ENCODE measurements at places on chromosomes 2 and 18. TPM values are rescaled to one million over a fixed set of nuclear protein-coding genes. Genes with fewer than 3 reads are reported as not detected.

INHA gene
- total RNA-seq = 0.46 TPM

GDF7 gene
- total RNA-seq = 2.0 TPM

PIEZO2 gene
- 9.8 TPM for total RNA-seq

LRP2 gene
- total RNA-seq = not detected

TUBA4B gene
- total RNA-seq = not detected

ERMN gene
- 2.2 TPM for total RNA-seq

DIPK1C gene
- 0.34 TPM for total RNA-seq

DNA sequence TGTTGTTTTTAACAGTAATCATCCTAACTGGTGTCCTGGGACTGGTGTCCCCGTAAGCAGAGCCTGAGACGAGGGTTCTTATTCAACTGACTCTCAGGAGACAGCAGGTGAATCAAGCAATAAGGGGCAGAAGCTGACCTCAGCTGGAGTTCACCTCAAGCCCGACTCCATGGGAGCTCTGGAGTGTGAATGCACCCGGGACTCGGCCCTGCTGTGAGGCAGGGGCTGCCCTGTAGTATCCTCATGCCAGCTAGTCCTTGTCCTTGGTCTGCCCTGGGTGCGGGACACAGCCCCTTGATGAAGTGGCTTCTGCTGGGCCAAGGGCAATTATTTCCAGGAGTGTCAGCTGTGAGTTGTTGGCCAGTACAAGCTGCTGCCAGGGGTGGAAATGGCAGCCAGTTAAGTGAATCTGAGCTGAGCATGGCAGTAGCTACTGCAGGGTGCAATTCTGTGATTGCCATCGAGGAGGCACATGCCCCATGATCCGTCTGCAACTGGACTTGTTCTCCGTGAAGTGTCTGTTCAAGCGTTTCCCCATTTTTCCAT is 54.9 kb upstream of the OTOS start:
- DNase-seq = peak; percentile 34

GRCh38 chr2:177172034-177172880 is 40.3 kb upstream of the HNRNPA3 start:
- DNase-seq = no peak

DNA sequence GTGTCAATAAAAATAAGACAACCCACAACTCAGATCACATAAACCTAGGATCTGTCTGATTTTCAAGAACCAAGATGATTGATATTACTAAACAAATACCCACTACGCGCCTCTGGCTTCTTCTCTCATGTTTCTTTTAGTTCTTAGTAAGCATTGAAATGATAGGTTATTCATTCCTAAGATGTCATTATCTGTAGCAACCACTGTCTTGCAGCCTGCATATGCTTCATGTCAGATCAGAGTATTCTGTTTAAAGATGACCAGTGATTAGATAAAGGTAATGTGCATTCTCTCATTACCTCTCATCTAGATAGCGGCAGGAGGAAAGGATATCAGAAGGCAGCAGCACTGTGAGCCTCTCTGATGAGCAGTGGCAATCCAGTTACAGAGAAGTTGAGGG is 112.9 kb downstream of the SLC8A1 start:
- DNase-seq = no peak

- DNase-seq = no peak
Observed at GRCh38 chr2:200777275-200777674, 34.4 kb upstream of the BZW1 start.

GRCh38 chr2:186205254-186205911 is 280.7 kb upstream of the ZC3H15 start:
- DNase-seq = no peak

GRCh38 chr2:95260028-95261023 is 13.9 kb upstream of the PROM2 start:
- peak; percentile 68 for DNase-seq

DNA sequence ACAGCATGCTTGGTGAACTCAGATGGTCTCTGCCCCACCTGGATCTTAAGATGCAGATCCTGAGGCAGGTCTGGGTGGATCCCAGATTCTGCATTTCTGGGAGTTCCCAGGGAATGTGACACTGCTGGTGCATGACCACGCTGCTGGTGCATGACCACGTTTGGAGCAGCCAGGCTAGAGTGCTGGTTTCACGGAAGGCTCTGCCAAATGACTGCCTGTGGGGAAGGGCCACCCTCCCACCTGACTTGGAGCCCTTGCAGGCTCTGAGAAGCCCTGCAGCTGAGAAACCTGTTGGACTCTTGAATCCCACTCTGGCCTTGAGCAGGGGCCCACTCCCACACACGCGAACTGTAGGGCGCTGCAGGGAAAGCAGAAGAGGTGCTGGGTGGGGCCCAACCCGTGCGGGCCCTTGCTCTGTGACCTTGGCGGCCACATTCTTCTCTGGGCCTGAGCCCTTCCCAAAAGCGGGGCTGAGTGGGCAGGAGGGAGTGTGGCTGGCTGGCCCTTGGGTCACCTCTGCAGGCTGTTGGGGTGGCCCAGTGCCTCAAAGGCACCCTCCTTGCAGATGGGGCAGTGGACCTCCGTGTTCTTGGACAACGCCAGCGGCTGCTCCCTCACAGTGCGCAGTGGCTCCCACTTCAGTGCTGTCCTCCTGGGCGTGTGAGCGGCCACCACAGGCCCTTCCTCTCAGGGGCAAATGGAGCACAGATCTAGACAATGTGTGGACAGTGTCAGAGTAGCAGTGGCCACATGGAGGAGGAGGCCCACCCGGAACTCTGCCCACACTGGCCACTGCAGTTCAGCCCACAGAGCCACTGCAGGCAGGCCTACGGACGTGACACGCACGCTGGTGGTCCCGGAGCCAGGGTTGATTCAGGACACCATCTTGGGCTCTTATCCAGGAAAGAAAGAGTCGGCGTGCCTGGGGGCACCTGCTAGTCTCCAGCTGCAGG is 7.9 kb downstream of the ERFE start:
- DNase-seq = peak; percentile 69

DNA sequence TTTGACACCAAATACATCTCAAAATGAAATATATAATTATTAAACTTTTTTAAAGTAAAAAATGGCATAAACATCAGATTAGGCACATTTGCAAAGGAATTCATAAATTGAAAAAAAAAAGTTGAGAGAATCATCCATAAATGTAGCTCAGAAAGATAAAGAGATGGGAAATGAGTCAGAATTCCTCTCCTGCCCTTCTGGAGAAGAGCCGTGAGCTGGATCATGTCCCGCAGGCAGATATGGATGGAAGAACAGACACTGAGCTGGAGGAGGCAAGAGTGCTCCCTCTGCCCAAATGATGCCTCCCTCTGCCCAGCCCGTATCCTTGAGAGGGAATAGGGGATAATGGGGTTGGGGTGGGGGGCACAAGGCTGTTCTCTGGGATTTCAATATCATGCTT is 190.9 kb downstream of the TFCP2L1 start:
- DNase-seq = peak; percentile 14

DNA sequence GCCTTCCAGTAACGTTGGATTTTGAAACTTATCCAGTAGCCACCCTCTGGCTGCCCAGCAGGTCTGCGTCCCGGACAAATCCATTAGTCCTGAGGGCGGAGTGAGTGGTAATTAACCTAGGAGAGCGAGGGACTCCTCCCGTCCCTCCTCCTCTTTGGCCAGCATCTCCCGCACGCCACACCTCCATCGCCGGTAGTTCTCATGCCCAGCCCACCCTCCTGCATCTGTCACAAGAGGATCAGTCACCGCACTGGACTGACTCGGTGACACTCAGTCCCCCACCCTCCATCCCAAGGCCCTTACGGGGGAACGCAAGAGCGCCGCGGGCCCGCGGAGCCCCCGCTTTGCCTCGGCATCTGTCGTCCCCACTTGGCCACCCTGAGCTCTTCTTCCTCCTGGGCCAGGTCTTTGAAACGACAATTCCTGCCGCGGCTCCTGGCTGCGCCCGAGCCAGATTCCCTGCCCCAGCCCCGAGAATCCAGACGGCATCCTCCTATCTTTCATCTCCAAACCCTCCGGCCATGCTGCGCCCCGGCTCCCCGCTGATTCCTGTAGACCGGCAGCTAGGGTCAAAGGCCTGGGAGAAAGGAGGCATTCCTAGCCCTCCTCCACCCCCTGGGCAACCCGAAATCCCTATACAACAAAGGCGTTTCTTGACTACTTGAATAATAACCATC is 77.5 kb downstream of the EIF2AK3 start:
- DNase-seq = no peak

GRCh38 chr2:64629875-64630274 is 23.8 kb downstream of the SERTAD2 start:
- no peak for DNase-seq

DNA sequence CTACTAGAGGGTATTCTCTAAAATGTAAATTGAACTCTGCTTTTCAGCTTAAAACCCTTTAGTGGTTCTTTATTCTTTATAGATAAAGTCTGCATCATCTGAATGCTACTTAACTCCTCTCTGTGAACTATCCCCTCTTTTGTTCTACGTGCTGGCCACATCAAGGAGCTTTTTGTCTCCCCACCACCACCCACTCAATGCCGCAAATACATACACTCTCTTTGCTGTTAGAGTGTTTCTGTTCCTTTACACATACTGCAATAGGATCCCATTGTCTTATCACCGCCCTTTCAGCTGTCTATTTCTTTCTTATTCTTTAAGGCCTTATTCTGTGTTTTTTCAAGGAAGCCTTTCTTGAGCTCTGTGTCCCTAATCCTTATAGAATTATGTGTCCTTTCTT is 83.3 kb downstream of the EML4 start:
- DNase-seq = no peak

GRCh38 chr18:32975163-32975436 is 202.3 kb upstream of the KLHL14 start:
- no peak for DNase-seq

DNA sequence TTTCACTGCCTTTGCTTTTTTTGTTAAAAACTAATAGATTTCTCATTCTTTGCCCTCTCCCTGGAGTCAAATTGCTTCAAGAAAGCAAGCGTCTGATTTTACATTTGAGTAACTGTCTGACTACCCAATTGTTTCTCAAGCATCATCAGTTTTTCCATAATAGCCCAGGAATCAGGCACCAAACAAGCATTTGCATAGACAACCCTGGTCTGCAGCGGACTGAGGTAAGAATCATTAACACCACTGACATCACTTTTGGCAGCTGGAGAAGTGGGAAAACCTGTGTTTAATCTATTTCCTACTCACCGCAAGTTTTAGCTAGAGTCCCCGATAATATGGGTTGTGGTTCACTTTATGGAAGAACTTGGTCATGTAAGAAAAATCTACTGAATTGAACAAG is 55.7 kb downstream of the IRS1 start:
- DNase-seq = no peak

- no peak for DNase-seq
Observed at GRCh38 chr2:139924070-139924469, 1143.9 kb upstream of the NXPH2 start.

- no peak for DNase-seq
Observed at GRCh38 chr2:4831751-4832150, 860.4 kb upstream of the SOX11 start.

DNA sequence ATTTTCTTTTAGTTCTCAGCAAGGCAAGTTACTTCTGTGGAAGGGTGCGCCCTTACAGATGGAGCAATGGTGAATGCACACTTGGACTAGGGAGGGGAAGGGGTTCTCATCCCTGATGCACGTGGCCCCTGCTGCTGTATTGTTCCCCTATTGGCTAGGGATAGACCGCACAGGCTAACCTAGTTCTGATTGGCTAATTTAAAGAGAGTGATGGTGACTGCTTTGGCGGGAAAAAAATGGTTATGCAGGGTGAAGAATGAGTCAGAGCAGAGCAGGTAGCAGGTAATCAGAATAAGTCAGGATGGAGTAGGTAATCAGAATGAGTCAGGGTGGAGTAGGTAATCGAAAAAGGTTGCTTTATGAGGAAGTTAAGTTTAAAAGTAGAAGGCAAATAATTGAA is 171.5 kb downstream of the MTCL1 start:
- no peak for DNase-seq

- no peak for DNase-seq
Observed at GRCh38 chr2:25671622-25672021, 1.8 kb downstream of the DTNB start.

- no peak for DNase-seq
Observed at GRCh38 chr2:123720760-123721159, 304.3 kb upstream of the CNTNAP5 start.

DNA sequence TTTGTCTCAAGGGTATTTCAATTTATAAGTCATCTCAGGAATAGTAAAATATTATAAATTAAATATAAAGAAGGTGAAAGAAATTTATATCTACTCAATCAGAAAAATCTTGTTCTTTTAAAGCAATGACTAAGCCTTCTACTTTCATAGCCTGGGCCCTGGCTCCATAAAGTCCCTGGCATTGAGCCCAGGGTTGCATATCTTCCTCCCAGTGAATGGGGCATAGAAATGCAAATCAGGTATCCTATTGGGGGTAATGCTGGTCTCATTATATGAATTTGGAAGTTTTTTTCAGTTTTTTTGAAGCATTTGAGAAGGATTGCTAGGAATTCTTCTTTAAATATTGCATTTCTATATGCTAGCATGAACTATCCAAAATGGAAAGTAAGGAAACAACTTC is 73.9 kb upstream of the MC2R start:
- DNase-seq = no peak

DNA sequence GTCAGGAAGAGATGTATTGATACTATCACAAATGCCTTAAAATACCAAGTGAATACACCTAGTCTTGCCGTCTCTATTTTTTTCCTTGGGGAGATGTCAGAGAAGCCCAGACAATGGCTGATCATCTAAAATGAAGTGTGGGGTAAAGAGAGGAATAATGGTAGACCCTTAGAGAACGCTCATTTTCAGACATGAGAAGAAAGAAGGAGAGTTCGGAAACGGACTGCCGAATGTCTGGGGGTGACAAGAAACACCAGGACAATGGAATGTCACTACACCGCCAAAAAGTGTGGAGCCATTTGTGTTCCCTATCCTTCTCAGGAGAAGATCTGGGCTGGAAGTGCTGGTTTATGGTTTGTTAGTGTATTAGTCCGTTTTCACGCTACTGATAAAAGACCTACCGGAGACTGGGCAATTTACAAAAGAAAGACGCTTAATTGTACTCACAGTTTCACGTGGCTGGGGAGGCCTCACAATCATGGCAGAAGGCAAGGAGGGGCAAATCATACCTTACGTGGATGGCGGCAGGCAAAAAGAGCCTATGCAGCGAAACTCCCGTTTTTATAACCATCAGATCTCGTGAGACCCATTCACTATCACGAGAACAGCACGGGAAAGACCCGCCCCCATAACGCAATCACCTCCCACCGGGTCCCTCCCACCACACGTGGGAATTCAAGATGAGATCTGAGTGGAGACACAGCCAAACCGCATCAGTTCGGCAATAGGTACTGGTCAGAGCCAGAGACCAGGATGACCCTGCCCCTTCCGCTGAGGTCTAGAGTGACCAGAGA is 743.7 kb downstream of the GALR1 start:
- no peak for DNase-seq

DNA sequence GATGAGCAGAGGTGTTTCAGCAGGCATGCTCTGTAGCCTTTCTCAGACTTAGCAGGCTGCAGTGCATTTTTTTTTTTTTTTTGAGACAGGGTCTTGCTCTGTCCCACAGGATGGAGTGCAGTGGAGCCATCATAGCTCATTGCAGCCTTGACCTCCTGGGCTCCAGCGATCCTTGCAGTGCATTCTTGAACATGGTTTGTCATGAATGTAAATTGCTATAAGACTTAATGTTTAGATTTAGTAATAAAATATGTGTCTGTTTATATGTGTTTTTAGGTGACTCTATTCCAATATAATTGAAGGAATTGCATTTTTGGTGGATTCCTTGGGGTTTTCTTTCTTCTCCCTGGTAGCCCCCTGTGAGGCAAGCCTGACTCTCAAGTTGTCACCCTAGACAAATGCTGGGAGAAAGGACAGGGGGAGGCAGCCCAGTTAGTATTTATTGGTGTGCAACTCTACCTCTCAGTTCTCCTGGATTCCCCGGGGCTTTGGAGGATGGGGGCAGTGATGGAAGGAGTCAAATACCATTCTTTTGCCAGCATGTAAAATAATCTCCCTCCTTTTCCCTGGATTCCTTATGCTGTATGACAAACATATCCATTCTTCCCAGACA is 22.7 kb downstream of the LYPD6B start:
- no peak for DNase-seq

Data from spleen (tissue), 13 donors.